ENCODE measurements at places on chromosomes 4 and X. TPM values are rescaled to one million over a fixed set of nuclear protein-coding genes. Genes with fewer than 3 reads are reported as not detected.

SOX3 gene
- total RNA-seq, result not detected

- H3K27ac ChIP-seq, result no peak overlapping the region
- H3K4me3 ChIP-seq, result no peak overlapping the region
- no peaks in the 10 kb centered on the region for H3K36me3 ChIP-seq
- DNase-seq, result no peak
- no peaks in the 10 kb centered on the region for H3K27me3 ChIP-seq
These were observed 96.4 kb upstream of the STIM2 start for GRCh38 chr4:26764231-26764630.

DNA sequence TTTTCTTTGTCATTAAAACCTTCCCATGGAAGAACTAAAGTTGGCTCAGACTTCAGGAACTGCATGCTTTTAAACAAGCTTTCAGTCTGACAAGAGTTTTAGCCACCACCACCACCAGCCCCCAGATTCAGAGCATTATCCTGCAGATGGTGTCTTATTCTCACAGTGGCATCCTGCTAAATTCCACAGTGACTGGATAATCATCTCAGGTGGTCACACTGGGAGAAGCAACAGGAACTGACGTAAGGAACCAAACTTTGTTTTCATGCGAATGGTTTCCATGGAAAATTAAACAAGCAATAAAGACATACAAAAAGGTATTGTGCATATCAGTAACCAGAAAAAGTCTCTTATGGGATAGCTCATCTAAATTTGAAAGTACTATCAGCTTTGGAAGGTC lies 370.7 kb downstream of the FBXW7 start:
- no peaks in the 10 kb centered on the region for H3K4me1 ChIP-seq
- H3K4me3 ChIP-seq, result no peak overlapping the region
- no peak overlapping the region for H3K27ac ChIP-seq
- H3K27me3 ChIP-seq, result no peaks in the 10 kb centered on the region

DNA sequence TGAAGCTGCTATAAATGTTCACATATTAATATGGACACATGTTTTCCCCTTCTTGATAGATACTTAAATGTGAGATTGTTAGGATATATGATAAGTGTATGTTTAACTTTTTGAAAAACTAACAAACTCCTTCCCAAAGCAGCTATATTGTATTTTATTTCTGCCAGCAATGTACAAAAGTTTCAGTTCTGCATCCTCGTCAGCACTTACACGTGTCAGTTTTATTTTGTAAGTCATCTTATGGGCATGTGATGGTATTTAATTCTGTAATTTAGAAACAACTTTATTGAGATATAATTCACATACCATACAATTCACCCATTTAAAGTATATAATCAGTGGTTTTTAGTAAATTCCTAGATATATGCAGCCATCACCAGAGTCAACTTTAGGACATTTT lies 31.6 kb downstream of the RAPGEF2 start:
- no peaks in the 10 kb centered on the region for H3K4me1 ChIP-seq
- no peak overlapping the region for H3K4me3 ChIP-seq
- no peak for DNase-seq
- H3K27ac ChIP-seq, result no peak overlapping the region

Data from stomach (tissue), 19 donors.